CD4-positive, alpha-beta T cell (primary cell): ENCODE measurements at places on chromosomes 5 and 9.

- H3K36me3 ChIP-seq, result no peaks in the 10 kb centered on the region
- H3K27me3 ChIP-seq, result no peaks in the 10 kb centered on the region
- peak overlapping the region; percentile 37 for H3K27ac ChIP-seq
- peaks cover 46% of the 10 kb centered on the region for H3K4me1 ChIP-seq
- peak; percentile 10 for DNase-seq
These were observed 30.8 kb downstream of the ARHGAP26 start for GRCh38 chr5:142800776-142801494.

GRCh38 chr9:98347642-98348041, 92.2 kb upstream of the TBC1D2 start:
- no peak for DNase-seq
- H3K27ac ChIP-seq, result no peak overlapping the region
- no peaks in the 10 kb centered on the region for H3K4me1 ChIP-seq
- no peaks in the 10 kb centered on the region for H3K36me3 ChIP-seq
- peaks cover 6% of the 10 kb centered on the region for H3K27me3 ChIP-seq

- H3K36me3 ChIP-seq, result peaks cover 46% of the 10 kb centered on the region
- H3K27me3 ChIP-seq, result no peaks in the 10 kb centered on the region
- H3K4me3 ChIP-seq, result no peak overlapping the region
- no peaks in the 10 kb centered on the region for H3K4me1 ChIP-seq
- H3K27ac ChIP-seq, result no peak overlapping the region
These were observed 106.7 kb downstream of the OXCT1 start for GRCh38 chr5:41763574-41763973.

DNA sequence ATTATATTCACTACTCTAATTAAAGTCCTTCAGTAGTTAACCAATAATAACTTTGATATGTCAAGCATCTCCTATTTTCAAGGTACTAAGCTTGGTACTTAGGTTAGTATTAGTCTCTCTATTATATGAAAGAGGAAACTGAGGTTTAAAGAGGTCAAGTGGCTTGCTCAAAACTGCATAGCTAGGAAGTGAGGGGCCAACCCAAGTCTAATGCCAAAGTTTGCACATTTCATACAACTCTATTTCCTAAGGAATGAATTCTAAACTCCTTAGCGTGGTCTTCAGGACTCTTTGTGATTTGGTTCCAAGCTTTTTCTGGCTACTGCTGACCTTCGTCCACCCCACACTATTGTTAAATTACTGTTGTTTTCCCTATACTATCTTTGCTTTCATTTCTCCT, 9.9 kb upstream of the SHOC1 start:
- H3K27me3 ChIP-seq, result no peaks in the 10 kb centered on the region
- DNase-seq, result no peak
- H3K27ac ChIP-seq, result no peak overlapping the region
- H3K4me3 ChIP-seq, result no peak overlapping the region
- H3K4me1 ChIP-seq, result no peaks in the 10 kb centered on the region

- DNase-seq, result no peak
- H3K4me3 ChIP-seq, result no peak overlapping the region
- H3K36me3 ChIP-seq, result no peaks in the 10 kb centered on the region
These were observed 64.4 kb upstream of the COL15A1 start for GRCh38 chr9:98879094-98879962.

- H3K27me3 ChIP-seq, result no peaks in the 10 kb centered on the region
- H3K4me1 ChIP-seq, result no peaks in the 10 kb centered on the region
- DNase-seq, result no peak
- H3K27ac ChIP-seq, result no peak overlapping the region
- no peak overlapping the region for H3K4me3 ChIP-seq
- H3K36me3 ChIP-seq, result no peaks in the 10 kb centered on the region
These were observed 139.4 kb upstream of the PTGER4 start for GRCh38 chr5:40540301-40540700.

DNA sequence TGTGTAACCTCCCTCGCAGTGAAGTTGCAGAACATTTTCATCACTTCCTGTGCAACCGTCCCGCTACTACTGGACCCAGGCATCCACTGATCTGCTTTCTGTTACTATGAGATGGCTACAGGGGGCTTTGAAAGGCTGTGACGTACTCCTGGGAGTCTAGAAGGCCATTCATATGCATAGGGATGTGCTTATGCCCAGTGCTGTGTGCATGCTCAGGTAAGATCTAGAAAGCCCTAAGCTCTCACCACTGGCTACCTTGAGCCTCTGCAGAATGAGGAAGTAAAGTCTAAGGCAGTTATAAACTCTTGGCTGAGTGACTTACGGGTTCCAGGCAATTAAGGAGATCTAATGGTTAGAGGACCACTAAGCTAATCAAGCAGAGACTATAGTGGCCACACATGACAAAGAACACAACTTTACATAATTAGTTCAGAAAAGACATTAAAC, 11.8 kb downstream of the HNRNPAB start:
- no peak overlapping the region for H3K4me3 ChIP-seq
- H3K27ac ChIP-seq, result no peak overlapping the region
- peaks cover 72% of the 10 kb centered on the region for H3K36me3 ChIP-seq
- no peak for DNase-seq
- H3K4me1 ChIP-seq, result peaks cover 9% of the 10 kb centered on the region

- H3K4me1 ChIP-seq, result peaks cover 9% of the 10 kb centered on the region
- no peak overlapping the region for H3K4me3 ChIP-seq
- no peaks in the 10 kb centered on the region for H3K27me3 ChIP-seq
- no peak for DNase-seq
These were observed 48.4 kb downstream of the PPARGC1B start for GRCh38 chr5:149778303-149779123.

DNA sequence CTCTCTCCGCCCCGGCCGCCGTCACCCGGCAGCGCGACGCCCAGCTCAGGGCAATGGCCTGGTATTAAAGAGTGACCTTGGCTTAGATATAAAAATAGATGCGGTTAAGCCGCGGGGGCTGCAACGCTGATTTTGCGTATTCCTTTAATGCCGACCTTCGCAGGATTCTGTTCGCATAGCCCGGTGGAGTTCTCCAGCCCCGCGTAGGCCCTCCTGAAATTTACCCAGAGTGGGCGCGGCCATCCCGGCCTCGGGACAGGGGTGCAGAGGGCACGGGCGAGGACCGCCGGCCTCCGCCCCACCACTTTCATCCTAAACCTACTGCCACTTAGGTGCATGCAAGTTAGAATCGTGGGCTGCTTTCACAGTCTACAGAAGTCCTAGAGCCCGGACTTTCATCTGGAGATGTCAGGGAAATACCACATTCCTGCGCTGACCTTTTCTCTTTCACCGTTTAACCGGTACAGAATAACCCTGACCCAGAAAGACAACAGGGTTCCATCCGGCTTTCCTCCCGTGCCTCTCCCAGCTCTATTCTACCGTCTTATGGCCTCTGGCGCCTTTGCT, 492 bp upstream of the FAM169A start:
- no peaks in the 10 kb centered on the region for H3K27me3 ChIP-seq
- peaks cover 15% of the 10 kb centered on the region for H3K4me1 ChIP-seq
- peak overlapping the region; percentile 62 for H3K4me3 ChIP-seq
- no peaks in the 10 kb centered on the region for H3K36me3 ChIP-seq
- no peak overlapping the region for H3K27ac ChIP-seq
- DNase-seq, result no peak

DNA sequence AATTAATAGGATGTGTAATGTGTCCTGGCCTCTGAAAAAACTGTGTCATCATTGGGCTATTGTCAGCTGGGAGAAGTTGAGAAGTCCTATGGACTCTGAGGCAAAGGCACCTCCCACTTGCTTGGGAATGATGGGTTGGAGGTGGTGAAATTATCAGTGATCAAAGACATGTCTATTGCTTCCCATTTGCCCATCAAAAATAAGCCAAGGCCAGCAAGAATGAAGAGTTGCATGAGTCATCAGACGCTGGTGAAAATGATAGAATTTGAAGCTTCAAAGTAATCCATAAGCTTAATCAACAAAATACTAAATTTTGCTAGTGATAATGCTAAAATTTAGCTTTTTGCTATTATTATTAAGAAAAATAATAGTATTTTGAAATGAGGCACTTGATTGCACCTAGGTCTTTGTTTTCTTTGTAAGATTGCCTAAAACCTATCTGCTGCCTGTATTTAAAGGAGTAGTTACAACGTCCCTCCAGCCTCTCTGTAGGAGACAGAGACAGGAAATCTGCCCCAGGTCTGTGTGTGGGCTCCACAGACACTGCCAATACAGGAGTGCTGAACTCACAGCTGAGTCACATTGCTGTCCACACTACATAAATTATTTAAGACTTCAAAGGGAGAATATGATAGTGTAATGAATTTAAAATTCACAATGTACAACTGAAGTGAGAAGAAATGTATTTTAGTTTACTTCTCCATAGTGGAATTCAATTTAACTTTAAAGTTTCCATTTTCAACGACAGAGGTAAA, 48.4 kb upstream of the APC start:
- H3K4me3 ChIP-seq, result no peak overlapping the region
- no peak for DNase-seq
- H3K4me1 ChIP-seq, result no peaks in the 10 kb centered on the region
- no peaks in the 10 kb centered on the region for H3K27me3 ChIP-seq
- no peaks in the 10 kb centered on the region for H3K36me3 ChIP-seq

DNA sequence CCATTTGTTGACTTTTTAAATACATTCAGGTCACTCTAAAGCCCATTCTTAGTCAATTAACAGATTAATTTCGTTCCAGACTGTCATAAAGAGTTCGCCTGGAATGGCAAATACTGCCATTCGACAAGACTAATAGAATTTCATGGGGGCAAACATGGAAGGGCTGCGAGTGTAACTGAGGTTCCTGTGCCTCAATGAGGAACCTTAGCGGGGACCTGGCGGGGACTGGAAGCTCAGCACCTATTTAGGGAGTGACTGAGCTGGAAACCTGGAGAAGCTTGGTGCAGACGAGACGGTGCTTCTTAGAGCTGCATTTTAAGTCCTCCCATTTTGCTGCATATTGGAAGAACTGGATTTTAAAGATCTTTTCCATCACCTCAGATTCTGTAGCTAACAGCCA, 3.4 kb downstream of the VCAN start:
- H3K27me3 ChIP-seq, result peaks cover 82% of the 10 kb centered on the region
- peak; percentile 4 for DNase-seq
- no peaks in the 10 kb centered on the region for H3K36me3 ChIP-seq

DNA sequence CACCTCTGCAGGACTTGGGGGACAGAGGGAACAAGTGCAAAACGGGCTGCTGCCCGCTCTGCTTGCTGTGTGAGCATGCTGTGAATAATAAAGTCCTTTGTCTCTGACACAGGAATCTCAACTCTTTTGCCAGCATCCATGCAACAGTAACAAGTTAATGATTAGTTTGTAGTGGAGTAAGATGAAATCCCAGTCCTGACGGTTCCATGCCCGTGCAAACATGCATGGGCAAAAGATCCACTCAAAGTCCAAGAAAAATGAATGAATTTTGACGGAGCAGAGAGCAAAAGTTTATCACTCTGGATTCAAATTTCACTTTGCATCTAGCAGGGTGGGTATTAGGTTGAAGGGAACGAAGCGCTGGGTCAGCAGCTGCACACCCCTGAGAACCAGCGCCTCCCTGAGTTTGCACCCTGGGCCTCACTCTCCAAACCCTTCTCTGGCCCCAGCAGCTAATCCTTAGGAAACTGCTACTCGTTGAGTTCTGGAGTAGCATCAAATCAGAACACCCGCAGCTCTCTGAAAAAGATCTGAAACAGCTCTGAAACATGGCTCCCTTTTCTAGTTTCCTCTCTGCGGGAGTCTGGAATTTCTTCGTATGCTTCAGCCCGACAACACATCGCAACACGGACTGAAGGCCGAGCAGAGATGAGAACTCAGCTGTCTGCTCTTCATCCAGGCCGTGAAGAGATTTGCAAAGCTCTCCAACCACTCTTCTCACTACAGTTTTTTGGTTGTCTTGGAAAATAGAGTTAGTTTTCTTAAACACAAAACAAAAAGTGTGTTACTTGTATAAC, 45.6 kb upstream of the RUFY1 start:
- DNase-seq, result no peak
- no peak overlapping the region for H3K4me3 ChIP-seq
- no peaks in the 10 kb centered on the region for H3K27me3 ChIP-seq
- no peak overlapping the region for H3K27ac ChIP-seq
- H3K4me1 ChIP-seq, result no peaks in the 10 kb centered on the region

DNA sequence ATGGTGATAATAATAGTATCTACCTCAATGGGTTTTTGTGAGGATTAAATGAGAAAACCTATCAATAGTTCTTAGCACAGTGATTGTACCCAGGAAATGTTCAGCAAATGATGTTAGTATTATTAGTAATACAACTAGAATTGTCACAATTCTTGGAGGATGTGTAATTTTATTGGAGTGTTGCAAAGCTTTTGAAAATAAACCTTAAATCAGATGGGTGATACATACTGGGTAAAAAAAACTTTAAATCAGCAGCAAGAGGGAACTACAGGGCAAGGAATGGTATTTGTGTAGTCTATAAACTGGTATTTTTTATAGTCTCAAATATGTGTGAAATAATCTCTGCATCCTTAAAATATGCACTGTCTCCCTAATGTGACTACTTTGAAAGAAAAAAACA, 371.6 kb downstream of the PIK3R1 start:
- no peaks in the 10 kb centered on the region for H3K27me3 ChIP-seq
- no peak overlapping the region for H3K27ac ChIP-seq
- H3K4me3 ChIP-seq, result no peak overlapping the region
- H3K36me3 ChIP-seq, result no peaks in the 10 kb centered on the region
- H3K4me1 ChIP-seq, result no peaks in the 10 kb centered on the region

GRCh38 chr9:131693651-131694597, 46.0 kb downstream of the RAPGEF1 start:
- H3K27me3 ChIP-seq, result no peaks in the 10 kb centered on the region
- no peaks in the 10 kb centered on the region for H3K36me3 ChIP-seq
- H3K27ac ChIP-seq, result no peak overlapping the region
- H3K4me3 ChIP-seq, result no peak overlapping the region
- peaks cover 60% of the 10 kb centered on the region for H3K4me1 ChIP-seq

- no peak overlapping the region for H3K4me3 ChIP-seq
- no peaks in the 10 kb centered on the region for H3K4me1 ChIP-seq
- H3K36me3 ChIP-seq, result no peaks in the 10 kb centered on the region
- no peak for DNase-seq
- H3K27ac ChIP-seq, result no peak overlapping the region
These were observed 106.7 kb downstream of the SMIM15 start for GRCh38 chr5:61055434-61056006.

GRCh38 chr9:116267021-116267420, 113.4 kb downstream of the PAPPA start:
- no peaks in the 10 kb centered on the region for H3K36me3 ChIP-seq
- H3K27me3 ChIP-seq, result no peaks in the 10 kb centered on the region
- H3K4me3 ChIP-seq, result no peak overlapping the region
- no peaks in the 10 kb centered on the region for H3K4me1 ChIP-seq
- DNase-seq, result no peak

- DNase-seq, result no peak
- H3K27ac ChIP-seq, result no peak overlapping the region
- H3K4me3 ChIP-seq, result no peak overlapping the region
- no peaks in the 10 kb centered on the region for H3K4me1 ChIP-seq
- no peaks in the 10 kb centered on the region for H3K27me3 ChIP-seq
- H3K36me3 ChIP-seq, result no peaks in the 10 kb centered on the region
These were observed 48.4 kb downstream of the EXOSC2 start for GRCh38 chr9:130741831-130742449.

GRCh38 chr9:91949946-91950664, at the start of gene ROR2:
Gene ROR2, minus strand, starts transcription at chr9:91950228.
- H3K4me1 ChIP-seq, result peaks cover 14% of the 10 kb centered on the region
- no peak within 1 kb of the TSS for H3K27ac ChIP-seq
- H3K4me3 ChIP-seq, result peak within 1 kb of the TSS; percentile 48
- peaks cover 77% of the 10 kb centered on the region for H3K27me3 ChIP-seq
- no peaks in the 10 kb centered on the region for H3K36me3 ChIP-seq
